ENCODE measurements at places on chromosomes 13 and 19.

GRCh38 chr13:20053891-20054290 lies 95.4 kb downstream of the ZMYM2 start:
- no peak for DNase-seq

- no peak for DNase-seq
Observed at GRCh38 chr13:34278780-34279179, 460.8 kb downstream of the RFC3 start.

DNA sequence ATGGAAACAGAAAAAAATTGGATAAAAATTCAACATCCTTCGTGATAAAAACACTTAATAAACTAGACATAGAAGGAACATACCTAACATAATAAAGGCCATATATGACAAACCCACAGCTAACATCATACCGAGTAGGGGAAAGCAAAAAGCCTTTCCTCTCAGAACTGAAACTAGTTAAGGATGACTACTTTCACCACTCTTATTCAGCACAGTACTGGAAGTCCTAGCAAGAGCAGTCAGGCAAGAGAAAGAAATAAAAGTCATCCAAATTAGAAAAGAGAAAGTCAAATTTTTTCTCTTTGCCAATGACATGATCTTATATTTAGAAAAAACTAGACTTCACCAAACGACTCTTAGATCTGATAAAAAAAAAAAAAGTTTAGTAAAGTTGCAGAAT lies 25.8 kb upstream of the SLC7A9 start:
- no peak for DNase-seq

- DNase-seq, result no peak
Observed at GRCh38 chr19:4054441-4055208, 12.1 kb downstream of the ZBTB7A start.

DNA sequence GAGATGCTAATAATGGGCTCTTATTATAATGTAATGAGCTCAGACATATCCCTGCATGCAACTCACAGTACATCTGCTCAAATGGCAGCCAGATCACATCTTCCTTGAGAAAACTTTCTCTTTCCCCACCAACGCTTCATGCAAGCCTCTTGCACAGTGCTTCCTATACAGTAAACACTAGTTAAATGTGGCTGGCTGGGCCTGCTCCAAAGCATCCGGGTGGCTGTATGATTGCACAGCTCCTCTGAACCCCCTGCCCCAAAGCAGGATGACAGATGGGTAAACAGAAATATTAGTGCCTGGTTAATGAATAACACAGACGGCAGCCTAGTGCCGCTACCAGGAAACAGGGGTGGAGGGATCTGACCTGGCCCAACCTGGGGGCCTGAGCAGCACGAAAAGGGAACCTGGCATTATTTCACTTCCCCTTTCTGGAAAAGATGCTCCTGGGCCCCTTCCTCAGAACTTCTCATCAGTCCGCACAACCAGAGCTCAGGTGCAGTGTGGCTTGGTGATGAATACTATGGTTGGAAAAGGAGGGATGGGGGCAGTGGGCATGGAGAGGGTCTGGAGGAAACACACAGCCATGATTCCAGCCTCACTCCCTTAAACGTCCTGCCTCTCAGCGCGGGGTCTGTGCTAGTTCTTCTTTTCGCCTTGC lies 10.8 kb downstream of the FFAR2 start:
- peak; percentile 80 for DNase-seq

GRCh38 chr19:36573895-36574720 lies 1.0 kb upstream of the ZNF529 start:
- DNase-seq, result no peak

DNA sequence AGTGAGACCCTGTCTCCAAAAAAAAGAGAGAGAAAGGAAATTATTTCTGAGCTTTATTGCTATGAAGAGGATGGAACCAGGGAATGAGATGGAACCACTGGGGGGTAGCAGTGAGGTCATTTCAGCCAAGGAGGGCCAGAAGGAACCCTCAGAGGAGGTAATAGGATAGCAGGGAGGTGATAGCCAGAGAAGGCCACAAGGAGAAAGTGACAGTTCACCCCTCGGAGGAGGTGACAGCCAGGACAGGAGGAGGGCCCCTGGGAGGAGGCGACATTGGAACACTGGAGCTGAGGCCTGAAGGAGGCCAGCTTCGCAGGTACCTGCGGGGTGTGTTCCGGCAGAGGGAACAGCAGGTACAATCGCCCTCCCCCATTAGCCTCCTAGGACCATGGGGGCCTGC lies 675 bp upstream of the PGPEP1 start:
- DNase-seq, result no peak

DNA sequence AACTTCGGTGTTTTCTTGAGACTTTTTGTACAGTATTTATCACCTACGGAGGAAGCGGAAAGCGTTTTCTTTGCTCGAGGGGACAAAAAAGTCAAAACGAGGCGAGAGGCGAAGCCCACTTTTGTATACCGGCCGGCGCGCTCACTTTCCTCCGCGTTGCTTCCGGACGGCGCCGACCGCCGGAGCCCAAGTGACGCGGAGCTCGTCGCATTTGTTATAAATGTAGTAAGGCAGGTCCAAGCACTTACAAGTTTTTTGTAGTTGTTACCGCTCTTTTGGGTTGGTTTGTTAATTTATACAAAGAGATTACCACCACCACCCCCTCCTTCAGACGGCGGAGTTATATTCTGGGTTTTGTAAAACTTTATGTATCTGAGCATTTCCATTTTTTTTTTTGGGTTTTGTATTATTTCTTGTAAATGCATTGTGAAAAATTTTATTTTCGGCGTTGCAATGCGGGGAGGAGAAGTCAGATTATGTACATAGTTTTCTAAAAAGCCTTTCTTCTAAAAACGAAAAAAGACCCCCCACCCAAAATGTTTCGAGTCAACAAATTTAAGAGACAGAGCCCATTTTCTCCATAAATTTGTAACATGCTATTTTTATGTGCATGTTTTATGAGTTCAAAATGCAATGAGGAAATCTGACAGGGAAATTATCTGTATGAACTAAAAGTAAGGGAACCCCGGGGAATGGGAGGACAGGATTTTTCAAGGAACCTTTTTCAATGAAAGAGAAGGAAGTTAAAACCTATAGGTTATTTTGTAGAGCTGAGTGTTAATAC lies 2.3 kb downstream of the SOX1 start:
- no peak for DNase-seq

- no peak for DNase-seq
Observed at GRCh38 chr13:19050901-19051300, 130.7 kb downstream of the TUBA3C start.

GRCh38 chr13:111663953-111664421 lies 343.5 kb downstream of the TEX29 start:
- DNase-seq, result no peak

DNA sequence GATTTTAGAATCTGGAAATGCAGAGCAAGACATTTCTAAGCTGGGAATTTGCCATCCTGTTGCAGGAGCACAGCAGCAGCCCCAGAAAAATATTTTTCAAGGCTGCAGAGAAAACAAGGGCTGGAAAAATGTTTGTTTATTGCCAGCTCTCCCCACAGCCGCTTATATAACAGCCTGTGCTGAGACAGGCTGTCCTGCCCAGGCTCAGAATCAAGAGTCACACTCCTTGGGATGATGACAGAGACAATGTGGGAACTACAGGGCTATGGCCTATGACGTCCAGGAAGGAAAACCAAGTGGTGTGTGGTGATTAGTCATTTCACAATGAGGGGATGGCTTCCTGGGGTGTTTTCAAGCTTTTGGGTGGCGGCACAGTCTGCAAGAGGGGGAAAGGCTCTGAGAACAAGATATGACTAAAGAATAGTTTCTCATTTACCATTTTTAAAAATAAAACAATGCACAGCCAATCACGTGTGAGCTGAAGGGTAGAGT lies 136.3 kb upstream of the SERP2 start:
- DNase-seq, result no peak

DNA sequence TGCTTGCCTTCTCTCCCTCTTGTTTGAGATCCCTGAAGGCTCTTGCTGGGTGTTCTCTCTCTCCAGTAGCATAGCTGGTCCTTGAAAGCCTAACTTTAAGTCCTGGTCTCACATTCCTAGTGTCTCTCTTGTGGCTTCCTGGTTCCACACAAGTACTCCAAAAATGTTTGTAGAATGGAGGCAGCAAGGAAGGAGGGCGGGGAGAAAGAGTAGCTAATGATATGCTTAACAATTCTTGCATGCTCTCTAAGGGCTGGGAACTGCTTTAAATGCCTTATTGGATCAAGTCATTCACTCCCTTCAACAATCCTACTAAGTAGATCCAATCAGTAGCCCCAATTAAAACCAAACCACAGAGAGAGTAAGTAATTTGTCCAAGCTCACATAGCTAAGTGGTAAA lies 357.3 kb downstream of the KLF5 start:
- no peak for DNase-seq

GRCh38 chr13:97339988-97340749 lies 93.8 kb upstream of the RAP2A start:
- DNase-seq, result no peak

- DNase-seq, result no peak
Observed at GRCh38 chr19:8569066-8569771, 8.0 kb downstream of the MYO1F start.

DNA sequence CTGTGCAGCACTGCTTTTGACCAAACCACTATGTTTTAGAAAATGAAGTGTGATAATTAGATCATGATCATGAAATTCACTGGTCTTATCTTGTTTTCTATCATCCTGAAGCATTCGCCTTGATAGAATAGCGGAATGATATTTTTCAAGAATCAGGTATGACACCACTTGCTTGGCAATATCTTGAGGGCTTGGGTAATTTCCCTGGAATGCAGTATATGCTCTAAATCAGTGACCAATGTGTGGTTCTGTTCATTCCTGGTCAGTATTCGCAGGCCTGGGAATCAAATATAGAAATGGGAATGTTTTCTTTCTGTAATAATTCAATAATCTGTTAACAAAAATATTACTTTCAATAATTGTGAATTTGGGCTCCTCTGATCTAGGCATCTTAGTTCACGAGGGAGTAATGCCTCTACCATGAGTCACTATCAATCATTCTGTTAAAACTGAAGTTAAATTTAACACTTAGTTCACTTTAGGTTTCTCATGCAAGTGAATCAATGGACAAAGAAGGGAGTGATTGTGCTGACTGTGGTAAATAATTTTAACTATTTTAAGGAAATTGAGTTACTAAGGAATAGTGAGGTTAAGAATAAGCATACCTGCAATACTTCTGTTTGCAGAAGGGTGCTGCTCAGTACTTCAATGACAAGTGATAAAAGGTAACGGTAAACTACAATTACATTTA lies 137.9 kb downstream of the PCDH20 start:
- no peak for DNase-seq

DNA sequence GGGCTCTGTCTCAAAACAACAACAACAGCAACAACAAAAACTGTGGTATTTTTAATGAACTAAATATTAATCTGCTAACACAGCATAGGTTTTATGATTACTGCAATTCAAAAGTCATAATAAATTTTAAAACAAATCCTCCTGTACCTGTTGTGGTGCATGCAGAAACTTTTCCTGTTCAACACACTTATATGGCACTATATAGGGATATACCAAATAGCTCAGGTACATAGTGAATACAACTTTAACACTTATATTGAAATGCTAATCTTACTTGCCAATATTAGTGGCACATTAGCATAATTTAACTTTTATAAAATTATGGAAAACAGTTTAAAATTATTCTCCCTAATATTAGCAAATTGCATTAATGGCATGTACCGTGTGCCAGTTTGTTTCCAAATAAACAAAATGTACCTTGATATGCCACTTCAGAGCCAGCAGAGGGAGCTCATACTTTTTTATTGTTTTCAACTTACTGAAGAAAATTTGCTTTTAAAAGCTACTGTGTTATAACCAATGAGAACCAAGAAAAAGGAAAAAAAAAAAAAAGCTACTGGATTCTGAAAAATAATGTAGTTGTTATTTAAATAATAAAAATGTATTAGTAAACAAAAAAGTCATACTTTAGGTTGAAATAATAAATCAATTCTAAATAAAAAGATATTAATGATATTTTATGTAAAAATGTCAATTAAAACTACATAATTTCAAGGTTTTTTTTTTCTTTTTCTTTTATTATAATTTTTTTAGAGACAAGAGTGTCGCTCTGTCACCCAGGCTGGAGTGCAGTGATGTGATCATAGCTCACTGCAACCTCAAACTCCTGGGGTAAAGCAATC lies 18.0 kb upstream of the RBM26 start:
- peak; percentile 14 for DNase-seq

DNA sequence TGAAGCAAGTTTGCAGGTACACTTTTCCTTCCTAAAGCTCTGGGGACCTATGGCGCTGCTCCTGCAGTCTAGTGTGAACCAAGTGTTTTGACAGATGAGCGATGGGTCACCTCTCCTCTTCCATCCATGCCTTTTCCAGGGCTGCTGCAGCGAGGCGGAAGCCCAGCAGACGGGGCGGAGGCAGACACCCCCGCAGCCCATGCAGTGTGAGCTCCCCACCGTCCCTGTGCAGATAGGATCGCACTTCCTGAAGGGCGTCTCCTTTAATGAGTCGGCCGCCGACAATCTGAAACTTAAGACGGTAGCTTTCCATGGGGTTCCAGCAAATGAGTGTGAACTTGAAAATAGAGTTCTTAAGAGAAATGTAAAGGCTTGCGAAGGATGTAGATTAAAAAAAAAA lies 37.1 kb upstream of the GPI start:
- DNase-seq, result no peak

- DNase-seq, result no peak
Observed at GRCh38 chr19:33554821-33555220, 33.2 kb upstream of the PEPD start.

DNA sequence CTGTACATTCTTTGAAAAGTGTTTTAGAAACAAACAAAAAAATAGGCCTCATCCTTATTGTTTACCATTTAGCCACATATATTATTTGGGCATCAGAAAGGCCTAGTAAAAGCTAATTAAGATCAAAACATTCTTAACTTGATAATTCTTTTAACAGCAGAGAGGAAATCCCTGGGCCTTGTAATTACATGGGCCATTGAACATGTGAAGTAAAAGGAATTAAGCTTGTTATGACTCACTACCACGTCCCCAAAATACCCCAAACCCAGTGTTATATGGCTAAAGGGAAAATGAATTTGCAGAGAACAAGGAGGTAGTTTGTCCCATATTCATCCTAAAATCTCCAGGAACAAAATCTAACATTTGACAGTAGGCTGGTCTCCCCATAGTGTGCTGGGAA lies 439.8 kb downstream of the ITGBL1 start:
- DNase-seq, result no peak

- DNase-seq, result no peak
Observed at GRCh38 chr13:36917311-36917710, 2.7 kb downstream of the SMAD9 start.

- no peak for DNase-seq
Observed at GRCh38 chr13:113365583-113365970, 1.6 kb upstream of the GRTP1 start.

GRCh38 chr13:99386911-99387788 lies 80.0 kb upstream of the GPR183 start:
- peak; percentile 81 for DNase-seq

- peak; percentile 14 for DNase-seq
Observed at GRCh38 chr13:73708393-73708985, 425.7 kb downstream of the KLF12 start.
